ENCODE measurements at places on chromosomes 7 and 10.

- DNase-seq, result no peak
Measured at GRCh38 chr7:44748948-44749731, 493 bp downstream of the ZMIZ2 start.

GRCh38 chr10:13987446-13987845, 343.3 kb downstream of the FRMD4A start:
- no peak for DNase-seq

DNA sequence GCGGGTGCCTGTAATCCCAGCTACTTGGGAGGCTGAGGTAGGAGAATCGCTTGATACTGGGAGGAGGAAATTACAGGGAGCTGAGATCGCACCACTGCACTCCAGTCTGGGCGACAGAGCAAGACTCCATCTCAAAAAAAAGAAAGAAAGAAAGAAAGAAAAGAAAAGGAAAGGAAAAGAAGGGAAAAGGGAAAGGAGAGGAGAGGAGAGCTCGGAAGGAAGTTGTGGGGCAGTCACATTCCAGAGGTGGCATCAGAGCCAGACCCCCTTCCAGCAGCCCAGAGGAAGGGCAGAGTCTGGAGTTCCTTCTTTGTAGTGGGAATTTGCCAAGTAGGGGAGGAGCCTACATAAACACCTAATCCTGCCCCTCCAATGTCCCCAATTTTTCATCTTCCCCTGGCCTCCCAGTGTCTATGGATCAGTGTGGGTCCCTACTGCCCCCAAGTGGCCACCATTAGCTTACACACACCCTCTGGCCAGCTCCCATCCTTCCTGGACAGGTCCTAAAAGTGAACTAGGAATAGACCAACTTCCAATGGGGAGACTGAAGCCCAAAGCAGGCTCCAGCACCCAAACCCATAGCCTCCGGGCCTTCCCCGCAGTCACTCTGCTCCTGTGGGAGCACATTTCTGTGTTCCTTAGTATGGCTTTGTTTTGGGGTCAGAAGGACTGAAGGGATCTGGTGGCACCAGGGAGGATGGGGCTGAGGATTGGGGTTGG, 39.6 kb upstream of the HSPB1 start:
- peak; percentile 59 for DNase-seq

DNA sequence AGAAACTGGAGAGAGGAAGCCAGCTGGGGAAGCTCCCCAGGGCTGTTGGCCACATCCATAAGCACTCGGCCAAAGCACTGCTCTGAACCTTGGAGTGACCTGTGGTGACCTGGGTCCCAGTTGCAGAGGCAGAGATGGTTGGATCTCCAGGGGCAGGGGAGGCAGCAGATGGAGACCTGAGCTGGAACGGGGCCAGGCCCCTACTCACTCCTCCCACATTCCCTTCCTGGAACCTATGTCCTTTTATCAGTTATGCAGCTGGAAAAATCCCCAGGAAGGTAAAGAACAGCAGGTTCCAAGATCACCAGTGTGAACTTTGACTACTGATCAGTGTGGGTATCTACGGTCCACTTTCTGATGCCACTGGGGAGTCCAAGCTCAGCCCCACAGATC, 9.6 kb upstream of the PNLIPRP2 start:
- no peak for DNase-seq

DNA sequence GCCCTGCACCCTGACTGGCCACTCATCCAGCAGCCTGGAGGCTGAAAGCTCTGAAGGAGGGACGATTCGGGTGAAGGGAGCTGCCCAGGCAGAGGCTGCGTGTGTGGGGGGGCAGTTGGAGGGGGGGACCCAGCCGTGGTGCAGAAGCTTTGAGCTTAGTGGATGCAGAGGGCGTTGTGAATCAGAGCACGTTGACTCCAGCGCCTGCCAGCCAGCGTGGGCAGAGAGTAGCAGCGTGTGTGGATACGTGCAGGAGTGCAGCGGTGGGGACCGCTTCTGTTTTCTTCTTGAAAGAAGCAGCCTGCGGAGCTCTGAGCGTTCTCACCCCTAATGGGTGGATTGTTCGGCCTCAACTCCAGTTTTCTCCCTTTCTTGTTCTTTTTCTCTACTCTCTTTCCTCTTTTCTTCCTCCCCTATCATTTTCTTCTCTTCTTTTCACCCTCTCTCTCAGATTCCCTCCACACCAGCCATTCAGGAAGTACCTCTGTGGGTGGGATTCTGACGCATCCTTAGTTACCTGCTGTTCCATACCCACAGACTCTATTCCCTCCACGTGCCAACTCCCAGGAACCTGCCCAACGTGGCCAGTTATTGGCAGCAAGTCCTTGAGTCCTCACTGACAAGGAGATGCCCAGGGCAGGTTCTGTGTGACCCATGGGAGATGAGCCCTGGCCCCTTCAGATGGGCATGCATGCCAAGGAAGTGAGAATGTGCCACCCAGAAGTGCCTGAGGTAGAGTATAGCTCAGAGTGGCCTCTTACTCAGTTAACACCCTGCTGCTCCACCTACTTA, 47.4 kb downstream of the SORCS3 start:
- DNase-seq, result no peak

DNA sequence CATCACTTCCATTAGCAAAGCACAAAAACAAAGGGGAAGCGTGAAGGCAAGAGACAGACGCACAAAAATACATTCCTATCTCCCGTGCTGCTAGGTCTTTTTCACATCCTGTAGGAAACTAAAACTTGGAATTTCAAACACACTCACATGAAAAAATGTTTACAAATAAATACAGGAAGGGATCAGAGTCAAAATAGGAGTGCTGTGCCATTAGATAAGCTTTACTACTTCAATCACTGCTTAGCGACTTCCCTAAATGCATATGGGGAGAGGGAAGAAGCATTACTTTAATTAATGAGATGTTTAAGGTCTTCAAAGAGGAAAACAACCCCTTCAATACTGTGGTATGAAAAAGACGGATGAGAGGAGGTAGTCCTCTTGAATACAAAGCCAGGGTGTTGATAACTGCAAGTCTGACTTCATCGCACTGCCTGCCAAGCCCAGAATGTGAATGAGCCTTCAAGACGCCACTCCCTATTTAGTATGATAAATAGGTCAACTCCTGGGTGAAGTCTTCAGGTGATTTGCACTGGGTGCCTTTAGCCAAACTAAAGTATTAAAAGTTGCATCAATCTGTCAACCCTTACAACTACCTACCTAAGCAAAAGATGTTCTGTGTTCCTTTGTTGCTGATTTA, 13.9 kb downstream of the PARD3 start:
- no peak for DNase-seq

DNA sequence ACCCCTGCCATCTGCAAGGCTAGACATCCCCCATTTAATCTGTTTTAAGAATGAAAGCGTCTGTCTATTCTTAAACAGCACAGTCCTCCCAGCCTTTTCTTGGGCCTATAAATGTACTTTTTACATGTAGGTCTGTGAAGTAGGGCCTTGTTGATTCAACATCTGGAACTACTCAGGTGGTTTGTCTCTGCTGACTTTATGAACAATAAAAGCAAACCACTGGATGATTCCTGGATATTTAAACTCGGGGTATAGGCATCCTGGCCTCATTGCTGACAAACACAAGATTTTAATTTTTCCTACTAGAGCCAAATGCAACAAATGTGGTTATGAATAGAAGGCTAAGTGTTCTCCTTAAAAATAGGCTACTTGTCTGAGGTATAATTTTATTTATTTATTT, 198.3 kb downstream of the WDR11 start:
- no peak for DNase-seq

- DNase-seq, result no peak
Measured at GRCh38 chr10:72688208-72688651, 3.7 kb upstream of the MCU start.

GRCh38 chr10:3528823-3529403, 256.1 kb downstream of the KLF6 start:
- DNase-seq, result no peak

All from HEK293T (cell line).